GF-D8 (cell line): ENCODE measurements at places on chromosomes 5 and 9.

GRCh38 chr5:168879331-168879730, 300.2 kb upstream of the PANK3 start:
- DNase-seq, result no peak

- no peak for DNase-seq
These were observed 582.4 kb downstream of the BRINP1 start for GRCh38 chr9:118786877-118787276.

DNA sequence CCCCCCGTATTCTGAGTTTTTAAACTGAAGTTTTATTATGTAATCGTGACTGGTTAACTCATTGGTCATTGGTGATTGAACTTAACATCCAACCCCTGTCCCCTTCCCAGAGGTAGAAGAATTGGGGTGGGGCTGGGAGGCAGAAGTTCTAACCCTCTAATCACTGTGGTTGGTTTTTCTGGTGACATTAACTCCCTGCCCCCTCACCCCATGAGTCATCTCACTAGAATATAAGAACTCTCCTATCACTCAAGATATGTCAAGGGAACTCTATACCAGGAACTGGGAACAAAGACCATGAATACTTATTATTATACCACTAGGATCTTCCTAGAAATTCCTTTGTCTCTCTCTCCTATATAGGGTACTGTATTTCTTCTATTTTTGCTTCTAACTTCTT, 52.3 kb upstream of the CAVIN4 start:
- no peak for DNase-seq

GRCh38 chr9:131707733-131708157, 32.1 kb downstream of the RAPGEF1 start:
- DNase-seq, result peak; percentile 62

DNA sequence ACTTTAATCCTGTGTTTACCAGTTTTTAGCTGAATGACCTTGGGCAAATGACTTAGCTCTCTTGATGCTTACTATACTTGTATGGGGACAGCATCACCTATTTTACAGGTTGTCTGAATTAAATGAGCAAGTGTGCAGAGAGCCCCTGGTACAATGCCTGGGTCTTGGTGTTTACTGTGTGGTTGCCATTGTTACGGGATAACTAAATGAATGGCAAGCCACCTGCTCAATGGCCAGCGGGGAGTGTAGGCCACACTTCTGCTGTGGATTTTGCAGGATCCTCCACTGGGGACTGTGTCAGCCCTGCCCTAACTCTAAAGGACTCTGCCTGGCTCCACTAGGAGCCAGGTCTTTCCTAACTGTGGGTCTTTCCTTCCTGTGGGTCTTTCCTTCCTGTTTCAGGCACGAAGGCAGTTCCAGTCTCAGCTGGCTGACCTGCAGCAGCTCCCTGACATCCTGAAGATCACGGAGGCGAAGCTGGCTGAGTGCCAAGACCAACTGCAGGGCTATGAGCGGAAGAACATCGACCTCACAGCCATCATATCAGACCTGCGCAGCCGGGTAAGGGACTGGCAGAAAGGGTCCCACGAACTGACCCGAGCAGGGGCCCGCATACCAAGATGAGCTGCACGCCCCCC, 10.3 kb upstream of the GLE1 start:
- DNase-seq, result peak; percentile 95

DNA sequence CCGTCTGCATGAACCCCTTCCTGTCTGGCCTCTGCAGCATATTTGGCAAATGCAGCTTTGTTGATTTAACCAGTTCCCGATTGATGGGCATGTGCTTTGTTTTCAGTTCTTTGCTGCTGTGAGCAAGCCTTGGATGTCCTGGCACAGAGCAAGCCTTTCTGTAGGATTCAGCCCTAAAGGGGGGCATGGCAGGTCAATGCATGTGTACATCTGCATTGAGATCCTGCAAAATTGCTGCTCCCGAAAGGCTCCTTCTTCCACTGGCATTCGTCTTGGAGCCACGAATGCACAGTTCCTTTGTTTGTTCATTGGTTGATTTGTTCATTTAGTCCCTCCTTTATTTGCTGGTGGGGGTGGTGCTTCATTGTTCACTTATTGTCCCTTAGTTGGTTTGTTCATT, 34.8 kb downstream of the COL5A1 start:
- no peak for DNase-seq

- DNase-seq, result no peak
These were observed 42.0 kb downstream of the EPB41L4B start for GRCh38 chr9:109278848-109279247.

GRCh38 chr9:111805830-111806241, 11.1 kb upstream of the SHOC1 start:
- DNase-seq, result no peak

- DNase-seq, result no peak
These were observed 87.6 kb downstream of the AMBP start for GRCh38 chr9:113990570-113990907.

GRCh38 chr9:3608011-3608410, 82.2 kb upstream of the RFX3 start:
- no peak for DNase-seq

DNA sequence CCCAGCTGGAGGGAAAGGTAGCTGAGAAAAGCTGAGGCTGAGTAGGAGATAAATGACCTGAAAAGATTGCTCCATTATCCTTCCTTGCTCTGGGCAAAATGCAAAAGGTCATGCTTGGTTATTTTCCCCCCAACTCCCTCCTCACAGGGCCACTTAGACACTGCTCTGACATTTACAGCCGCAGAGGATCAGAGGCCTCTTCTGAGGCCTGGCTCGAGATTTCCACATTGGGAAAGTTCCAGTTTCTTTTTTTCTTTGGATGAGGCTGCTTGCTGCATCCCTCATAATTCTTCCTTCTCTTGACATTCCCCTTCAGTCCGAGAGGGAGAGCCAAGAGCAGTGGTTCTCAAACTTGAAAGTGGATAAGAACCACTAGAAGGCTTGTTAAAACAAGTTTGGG, 60.1 kb upstream of the HSPA9 start:
- DNase-seq, result no peak

DNA sequence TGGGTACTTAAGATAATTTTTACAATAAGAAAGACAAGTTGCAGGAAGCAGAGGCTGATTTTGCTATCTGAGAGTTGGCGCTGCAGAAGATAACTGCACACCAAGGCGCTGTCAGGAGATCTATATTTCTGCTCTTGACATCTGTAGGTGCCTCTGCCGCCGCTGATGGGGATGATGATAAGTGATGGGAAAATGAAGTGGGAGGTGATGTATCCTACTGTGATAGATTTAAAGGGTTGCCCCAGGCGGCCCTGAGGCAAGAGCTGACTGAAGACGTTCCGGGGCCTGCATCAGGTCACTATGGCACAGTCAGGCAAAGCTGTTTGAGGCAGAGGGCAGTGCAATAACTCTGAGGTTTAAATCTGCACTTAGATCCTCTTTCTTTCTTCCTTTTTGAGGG, 78.1 kb downstream of the SNCAIP start:
- DNase-seq, result no peak

- DNase-seq, result no peak
These were observed 68.2 kb upstream of the ITGA2 start for GRCh38 chr5:52920929-52921328.

GRCh38 chr5:20445326-20445860, 457.4 kb upstream of the CDH18 start:
- no peak for DNase-seq

GRCh38 chr9:133420392-133420827, 1.8 kb upstream of the ADAMTS13 start:
- no peak for DNase-seq

GRCh38 chr5:58412932-58413331, 47.0 kb downstream of the PLK2 start:
- DNase-seq, result no peak
